ENCODE measurements at places on chromosomes 1 and 21. TPM values are rescaled to one million over a fixed set of nuclear protein-coding genes. Genes with fewer than 3 reads are reported as not detected.

ABCG1 gene
- 60.6 TPM for total RNA-seq

EDARADD gene
- total RNA-seq: 2.6 TPM

DNA sequence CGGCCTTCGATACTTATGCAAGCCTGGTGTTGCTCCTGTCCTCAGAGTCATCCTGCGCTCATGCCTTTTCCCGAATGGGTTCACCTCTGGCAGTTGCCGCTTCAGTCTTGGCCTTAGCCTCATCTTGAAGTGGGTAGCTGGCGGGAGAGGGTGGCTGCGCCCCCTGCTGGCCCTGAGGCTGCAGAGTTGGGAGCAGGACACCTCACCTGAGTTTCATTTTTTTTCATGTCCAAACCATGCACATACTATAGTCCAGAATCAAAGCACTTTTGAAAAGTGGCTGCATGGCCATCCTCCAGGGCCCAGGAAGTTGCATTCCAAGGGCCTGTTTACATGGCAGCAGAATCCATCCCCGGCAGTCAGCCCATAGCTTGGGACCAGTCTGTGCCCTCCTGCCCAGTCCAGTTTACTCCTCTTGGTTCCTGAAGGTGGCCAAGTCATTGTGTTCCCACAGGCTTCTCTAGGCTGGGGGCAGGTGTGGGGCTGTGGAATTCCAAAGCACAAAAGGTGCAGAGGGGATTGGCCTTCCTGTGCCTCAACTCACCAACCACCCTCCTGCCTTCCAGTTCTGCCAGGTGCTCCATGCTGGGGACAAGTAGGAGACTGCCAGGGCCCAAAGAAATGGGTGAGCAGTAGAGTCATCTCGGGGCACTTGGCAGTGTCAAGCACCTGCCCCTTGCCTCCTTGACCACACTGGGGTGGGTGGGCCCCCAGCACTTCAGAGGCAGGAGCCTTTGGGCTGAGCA lies 44.0 kb downstream of the YARS1 start:
- H3K4me1 ChIP-seq: peaks cover 14% of the 10 kb centered on the region
- DNase-seq: peak; percentile 95
- peaks cover 69% of the 10 kb centered on the region for H3K36me3 ChIP-seq
- no peak overlapping the region for H3K27ac ChIP-seq

HES2 gene
- 1.8 TPM for total RNA-seq

DNA sequence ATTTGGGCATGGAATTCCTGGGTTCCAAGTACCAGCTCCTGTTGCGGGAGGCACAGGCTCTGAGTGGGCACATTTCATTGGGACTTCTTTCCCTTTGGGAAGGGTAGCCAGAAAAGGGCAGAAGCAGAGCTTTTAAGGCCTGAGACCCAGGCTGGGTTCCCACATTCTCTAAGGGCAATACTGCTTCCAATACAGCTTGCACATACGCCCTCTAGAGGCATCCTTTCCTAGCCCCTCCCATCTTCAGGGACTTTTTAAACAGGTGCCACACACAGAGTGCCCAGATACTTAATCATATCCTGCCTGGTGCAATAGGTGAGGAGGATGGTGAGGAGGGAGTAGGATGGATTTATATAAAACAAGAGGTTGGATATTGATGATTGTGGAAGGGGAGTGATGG lies 5.7 kb downstream of the GPR88 start:
- DNase-seq: no peak
- H3K27me3 ChIP-seq: peaks cover 14% of the 10 kb centered on the region
- H3K36me3 ChIP-seq: no peaks in the 10 kb centered on the region
- peaks cover 14% of the 10 kb centered on the region for H3K4me1 ChIP-seq
- no peak overlapping the region for H3K27ac ChIP-seq

DNA sequence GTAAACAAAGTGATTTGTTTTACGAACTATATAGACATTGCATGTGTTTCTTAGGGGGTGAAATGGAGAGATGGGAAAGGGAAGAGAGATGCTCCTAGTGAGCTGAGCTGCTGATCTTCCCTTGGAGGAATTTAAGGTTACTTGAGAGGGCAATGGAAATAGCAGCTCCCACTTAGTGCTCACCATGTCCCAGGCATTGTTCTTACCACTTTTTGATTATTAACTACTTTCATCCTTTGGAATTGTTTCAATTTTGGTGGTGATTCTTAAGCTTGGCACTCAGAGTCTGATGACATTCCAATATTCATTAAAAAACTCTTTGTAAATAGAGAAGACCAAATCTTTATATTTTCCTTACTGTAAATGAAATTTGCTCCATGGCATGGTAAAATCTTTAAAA lies 124.9 kb downstream of the ITSN1 start:
- no peak overlapping the region for H3K4me3 ChIP-seq
- no peak overlapping the region for H3K27ac ChIP-seq
- H3K36me3 ChIP-seq: peaks cover 28% of the 10 kb centered on the region
- H3K4me1 ChIP-seq: no peaks in the 10 kb centered on the region
- no peaks in the 10 kb centered on the region for H3K27me3 ChIP-seq
- no peak for DNase-seq

DNA sequence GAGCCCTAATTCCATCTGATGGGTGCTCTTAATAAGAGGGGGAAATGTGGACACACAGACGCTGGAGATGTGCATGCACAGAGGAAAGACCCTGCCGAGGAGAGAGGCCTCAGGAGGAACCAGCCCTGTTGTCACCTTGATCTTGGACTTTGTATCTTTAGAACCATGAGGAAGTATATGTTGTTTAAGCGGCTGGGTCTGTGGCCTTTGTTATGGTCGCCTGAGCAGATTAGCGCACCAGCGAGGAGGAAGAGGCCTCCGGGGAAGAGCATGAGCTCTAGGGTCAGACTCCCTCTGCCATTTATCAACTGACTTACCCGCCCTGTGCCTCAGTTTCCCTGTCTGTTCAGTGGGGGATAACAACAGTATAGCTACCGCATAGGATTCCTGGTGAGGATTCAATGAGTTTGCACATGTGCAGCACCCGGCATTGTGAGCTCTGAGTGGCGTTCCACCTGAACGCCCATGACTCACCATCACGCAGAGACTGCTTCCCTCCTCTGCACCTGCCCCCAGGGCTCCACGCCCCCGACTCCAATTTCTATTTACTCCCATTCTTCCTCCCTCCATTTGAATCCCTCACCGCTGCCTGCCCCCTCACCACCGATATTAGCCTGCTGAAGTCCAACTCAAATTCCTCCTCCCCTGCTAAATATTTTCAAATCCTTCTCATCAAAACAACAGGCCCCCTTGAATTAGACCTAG lies 67.2 kb downstream of the ATP5PO start:
- H3K36me3 ChIP-seq: no peaks in the 10 kb centered on the region
- no peaks in the 10 kb centered on the region for H3K4me1 ChIP-seq
- H3K27ac ChIP-seq: no peak overlapping the region
- no peak for DNase-seq
- H3K4me3 ChIP-seq: no peak overlapping the region
- no peaks in the 10 kb centered on the region for H3K27me3 ChIP-seq

- no peaks in the 10 kb centered on the region for H3K4me1 ChIP-seq
- no peaks in the 10 kb centered on the region for H3K36me3 ChIP-seq
- H3K27me3 ChIP-seq: no peaks in the 10 kb centered on the region
- H3K27ac ChIP-seq: no peak overlapping the region
- DNase-seq: no peak
Measured at GRCh38 chr1:114322734-114323133, 169.1 kb upstream of the SYT6 start.

GRCh38 chr21:38930853-38931252 lies 125.1 kb downstream of the ETS2 start:
- H3K36me3 ChIP-seq: no peaks in the 10 kb centered on the region
- H3K4me1 ChIP-seq: peaks cover 16% of the 10 kb centered on the region
- H3K4me3 ChIP-seq: no peak overlapping the region
- H3K27me3 ChIP-seq: no peaks in the 10 kb centered on the region
- peak overlapping the region; percentile 80 for H3K27ac ChIP-seq

ATAD3C gene
- total RNA-seq: 16.6 TPM

PLA2G2F gene
- total RNA-seq: not detected

GRCh38 chr1:52769346-52770033 lies 43.2 kb downstream of the ZYG11B start:
- no peaks in the 10 kb centered on the region for H3K4me1 ChIP-seq
- H3K36me3 ChIP-seq: peaks cover 11% of the 10 kb centered on the region
- DNase-seq: no peak

GRCh38 chr1:225882694-225883615 lies 775 bp upstream of the TMEM63A start:
- peak overlapping the region; percentile 90 for H3K27ac ChIP-seq
- H3K4me3 ChIP-seq: peak overlapping the region; percentile 81
- H3K27me3 ChIP-seq: no peaks in the 10 kb centered on the region
- no peaks in the 10 kb centered on the region for H3K36me3 ChIP-seq

DNA sequence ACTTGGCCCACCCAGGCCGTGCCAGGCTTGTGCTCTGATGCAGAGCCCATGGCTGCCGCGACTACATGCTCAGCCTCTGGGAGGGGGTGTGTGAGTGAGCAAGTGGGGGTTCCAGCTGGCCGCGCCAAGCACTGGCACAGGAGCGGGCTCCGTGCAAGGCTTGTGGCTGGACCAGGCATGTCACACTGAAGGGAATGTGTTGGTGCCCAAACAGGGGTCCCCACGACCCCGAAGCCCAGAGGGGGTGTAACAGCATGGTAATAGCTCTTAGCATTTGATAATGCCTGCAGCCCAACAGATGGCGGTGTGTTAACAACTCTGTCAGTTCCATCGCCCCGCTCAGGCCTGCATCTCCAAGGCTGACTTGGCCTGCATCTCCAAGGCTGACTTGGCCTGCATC lies 38.3 kb upstream of the CD46 start:
- no peak overlapping the region for H3K4me3 ChIP-seq
- no peak for DNase-seq
- no peaks in the 10 kb centered on the region for H3K36me3 ChIP-seq
- H3K27ac ChIP-seq: no peak overlapping the region
- no peaks in the 10 kb centered on the region for H3K4me1 ChIP-seq

All from upper lobe of left lung (tissue), 6 donors.